Stimulated activated CD8-positive, alpha-beta memory T cell treated with anti-CD3 and anti-CD28 coated beads, Interleukin-2, amount 100 ng/mL, for 1 hour (primary cell): ENCODE measurements at places on chromosomes 7 and 10.
A peak's percentile ranks its signal among the peaks of the same experiment; 100 is the strongest.

DNA sequence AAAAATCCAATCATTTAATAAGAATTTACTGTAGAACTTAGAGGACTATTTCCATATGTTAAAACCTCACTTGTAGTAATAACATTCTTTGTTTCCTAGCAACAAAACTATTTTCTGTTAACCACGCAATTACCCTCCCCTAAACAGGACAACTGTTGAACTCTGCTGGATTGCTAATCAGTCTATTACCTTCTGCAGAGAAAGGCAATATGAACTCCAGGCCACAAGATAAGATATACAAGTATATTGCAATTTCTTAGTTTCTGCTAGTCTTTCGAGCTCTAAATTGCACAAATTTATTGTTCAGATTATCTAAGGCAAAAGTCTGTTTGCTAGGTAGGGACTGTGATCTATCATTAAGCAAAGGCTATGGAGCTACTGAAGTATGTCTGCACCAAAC is 920.1 kb upstream of the LRRN3 start:
- no peak for DNase-seq

GRCh38 chr10:97454330-97455036 is 8.5 kb downstream of the ZDHHC16 start:
- no peak for DNase-seq

DNA sequence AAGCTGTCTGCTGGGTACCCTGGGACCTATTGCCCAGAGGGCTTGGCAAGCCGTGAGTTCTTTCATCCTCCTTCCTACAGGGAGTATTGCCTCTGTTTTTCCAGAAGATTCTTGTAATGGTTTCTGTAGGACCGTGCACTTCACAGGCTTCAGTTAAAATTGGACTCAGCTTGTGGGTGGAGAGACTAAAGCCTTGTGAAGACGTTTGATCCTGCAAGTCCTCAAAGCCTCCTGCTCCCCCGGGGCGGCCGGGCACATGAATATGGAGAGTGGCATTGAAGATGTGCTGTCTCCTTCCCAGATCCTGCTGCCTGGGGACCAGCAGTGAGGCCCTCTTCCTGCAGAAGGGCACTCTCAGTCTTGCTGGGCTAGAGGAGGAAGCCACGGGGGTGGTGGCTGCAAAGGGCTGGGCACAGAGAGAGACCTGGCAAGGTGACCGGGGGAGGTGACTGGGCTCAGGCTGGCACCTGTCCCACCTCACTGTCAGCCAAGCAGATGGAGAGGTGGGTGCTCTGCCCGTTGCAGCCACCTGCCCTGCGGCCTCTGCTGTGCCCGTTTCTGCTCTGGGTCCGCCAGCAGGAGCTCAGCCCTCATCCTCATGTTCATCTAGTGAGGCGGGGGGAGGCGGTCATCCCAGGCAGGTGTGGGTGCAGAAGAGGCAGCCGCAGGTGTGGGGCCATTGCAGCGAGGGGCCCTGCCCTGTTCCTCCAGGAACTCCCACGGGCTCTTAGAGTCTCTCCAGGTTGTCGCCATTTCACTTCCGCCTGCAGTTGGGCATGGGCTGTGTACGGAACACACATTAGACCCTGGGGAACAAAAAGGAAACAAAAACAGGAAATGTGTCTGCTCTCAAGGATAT is 55.7 kb downstream of the TMEM209 start:
- no peak for DNase-seq

DNA sequence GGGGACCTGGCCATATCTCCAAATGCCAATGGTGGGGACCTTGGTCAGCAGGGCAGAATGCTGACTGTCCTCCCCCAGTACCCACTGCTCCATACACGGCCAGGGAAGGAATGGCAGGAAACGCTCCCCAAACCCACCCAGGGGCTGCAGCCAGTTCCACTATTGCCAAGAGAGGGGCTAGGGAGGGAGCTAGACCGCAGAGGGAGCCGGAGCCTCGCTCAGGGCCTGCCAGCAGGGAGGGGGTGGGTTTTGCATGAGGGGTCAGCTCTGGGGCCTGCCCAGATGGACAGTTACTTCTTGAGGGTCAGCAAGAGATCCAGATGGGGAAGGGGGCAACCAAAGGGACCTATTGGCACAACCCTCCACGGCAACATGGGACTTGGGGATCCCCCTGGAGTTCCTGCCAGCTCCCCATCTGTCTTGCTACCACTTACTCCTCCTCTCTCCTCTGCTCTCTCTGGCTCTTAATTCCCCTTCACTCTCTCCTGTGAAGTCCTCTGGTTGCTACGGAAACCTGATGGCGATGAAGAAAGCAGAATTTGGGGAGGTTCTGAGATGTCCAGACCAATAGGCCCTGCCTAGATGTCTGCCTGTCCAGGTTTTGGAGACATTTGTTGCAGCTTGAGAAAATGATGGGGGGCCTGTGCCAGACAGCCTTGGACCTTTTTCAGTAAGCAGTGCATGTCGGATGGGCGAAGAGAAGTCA is 12.6 kb downstream of the FGF8 start:
- DNase-seq: no peak

DNA sequence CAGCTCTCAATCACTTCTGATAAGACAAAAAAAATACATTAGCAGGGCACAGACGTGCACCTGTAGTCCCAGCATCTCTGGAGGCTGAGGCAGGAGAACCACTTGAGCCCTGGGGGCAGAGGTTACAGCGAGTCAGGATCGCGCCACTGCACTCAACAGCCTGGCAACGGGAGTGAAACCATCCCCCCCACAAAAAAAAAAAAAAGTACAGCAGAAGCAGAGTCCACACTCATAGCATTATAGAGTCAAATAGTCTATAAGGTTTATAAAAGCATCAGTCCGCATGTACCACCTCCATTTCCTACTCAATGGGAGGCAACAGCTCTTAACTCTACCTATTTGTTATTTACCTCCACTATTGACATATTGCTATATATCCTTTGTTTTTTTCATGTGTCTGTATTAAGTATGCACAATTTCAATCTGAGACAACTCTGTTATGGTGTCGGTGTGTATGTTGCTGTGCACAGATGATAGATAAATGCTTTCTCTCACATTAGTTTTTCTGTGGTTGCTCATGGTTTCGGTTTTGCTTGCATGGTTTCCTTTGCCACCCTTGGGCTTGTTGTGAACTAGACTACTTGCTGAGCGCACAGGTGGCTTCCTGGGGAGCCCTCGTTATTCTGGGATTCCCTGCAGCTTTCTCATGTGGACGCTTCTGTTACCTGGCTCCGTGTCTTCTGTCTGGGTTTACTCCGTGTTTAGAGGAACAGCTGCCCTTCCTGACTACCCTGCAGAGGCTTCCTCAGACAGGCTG is 40.4 kb downstream of the PROSER2 start:
- DNase-seq: peak; percentile 11

DNA sequence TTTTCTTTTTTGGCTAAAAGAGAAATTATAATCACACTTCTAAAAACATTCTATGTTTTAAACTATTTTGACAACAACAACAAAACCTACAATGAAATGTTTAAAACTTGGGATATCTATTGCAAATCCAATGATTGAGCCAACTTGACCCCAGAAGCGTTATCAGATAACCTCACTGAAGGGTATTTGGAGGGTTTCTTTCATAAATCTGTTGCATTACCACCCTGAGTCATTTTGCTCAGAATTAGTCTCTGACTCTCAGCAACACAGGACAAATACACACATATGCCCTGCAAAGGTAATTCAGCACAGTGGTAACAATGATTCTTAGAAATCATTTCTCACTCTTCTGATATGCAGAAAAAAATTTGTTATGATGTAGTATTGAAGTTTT is 2.3 kb upstream of the COL1A2 start:
- no peak for DNase-seq

DNA sequence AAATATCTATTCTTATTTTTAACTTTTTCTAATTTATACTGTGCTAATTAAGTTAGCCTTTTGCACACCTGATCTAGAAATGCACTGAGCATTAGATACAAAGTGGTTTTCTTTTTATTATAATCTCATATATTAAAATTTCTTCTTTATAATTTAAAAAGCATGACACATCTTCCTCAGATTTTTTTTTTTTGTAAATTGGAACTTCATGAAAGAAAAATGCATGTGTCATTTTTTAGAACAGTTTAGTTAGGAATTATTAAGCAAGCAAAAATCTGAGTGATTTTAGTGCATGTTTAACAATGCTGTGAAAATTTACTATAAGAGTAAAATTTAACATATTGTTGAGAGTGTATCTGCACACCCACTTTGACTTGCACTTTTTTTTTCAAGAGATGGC is 367.9 kb downstream of the TFEC start:
- no peak for DNase-seq

DNA sequence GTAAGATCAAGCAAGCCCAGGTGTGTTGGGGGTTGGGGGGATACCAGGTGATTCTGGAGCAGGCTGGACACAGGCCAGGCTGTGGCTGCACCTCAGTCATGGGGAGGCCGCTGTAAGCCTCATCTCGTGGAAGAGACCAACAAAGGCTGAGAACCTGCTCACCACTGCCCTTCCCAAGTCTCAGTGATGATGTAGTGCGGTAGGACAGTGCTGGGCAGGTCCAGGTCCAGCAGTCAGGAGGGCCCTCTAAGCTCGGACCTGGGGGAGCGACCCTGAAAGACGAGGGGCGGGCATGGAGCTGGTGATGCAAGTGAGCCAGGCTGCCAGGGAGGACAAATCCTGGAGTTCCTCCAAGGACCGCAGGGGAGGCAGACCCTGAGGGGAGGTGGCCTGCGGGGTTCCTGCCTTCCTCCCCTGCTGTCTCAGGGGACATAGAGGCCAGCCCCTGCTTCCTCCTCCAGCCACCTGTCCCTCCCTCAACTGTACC is 3.3 kb upstream of the PWWP2B start:
- no peak for DNase-seq

DNA sequence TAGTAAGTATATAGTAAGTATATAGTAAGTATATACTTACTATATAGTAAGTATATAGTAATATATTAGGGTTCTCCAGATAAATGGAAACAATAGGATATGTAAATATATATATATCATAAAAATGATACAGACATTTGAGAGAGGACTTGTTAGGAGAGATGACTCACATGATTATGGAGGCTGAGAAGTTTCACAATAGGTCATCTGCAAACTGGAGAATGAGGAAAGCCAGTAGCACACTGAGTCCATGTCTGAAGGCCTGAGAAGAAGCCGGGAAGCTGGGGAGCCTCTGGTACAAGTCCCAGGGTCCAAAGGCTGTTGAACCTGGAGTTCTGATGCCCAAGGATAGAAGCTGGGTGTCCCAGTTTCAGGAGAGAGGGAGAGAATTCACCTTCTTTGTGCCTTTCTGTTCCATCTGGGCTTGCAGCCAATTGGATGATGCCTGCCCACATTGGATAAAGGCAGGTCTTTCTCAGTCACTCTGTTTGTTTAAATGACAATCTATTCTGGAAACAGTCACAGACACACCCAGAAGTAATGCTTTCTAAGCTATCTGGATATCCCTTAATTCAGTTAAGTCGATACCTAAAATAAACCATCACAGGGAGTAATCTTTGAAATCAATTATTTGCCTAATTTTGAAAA is 205.5 kb upstream of the CDC14C start:
- DNase-seq: no peak

GRCh38 chr10:17365402-17365801 is 89.0 kb downstream of the ST8SIA6 start:
- no peak for DNase-seq

GRCh38 chr10:28503114-28503513 is 29.8 kb upstream of the WAC start:
- DNase-seq: no peak

DNA sequence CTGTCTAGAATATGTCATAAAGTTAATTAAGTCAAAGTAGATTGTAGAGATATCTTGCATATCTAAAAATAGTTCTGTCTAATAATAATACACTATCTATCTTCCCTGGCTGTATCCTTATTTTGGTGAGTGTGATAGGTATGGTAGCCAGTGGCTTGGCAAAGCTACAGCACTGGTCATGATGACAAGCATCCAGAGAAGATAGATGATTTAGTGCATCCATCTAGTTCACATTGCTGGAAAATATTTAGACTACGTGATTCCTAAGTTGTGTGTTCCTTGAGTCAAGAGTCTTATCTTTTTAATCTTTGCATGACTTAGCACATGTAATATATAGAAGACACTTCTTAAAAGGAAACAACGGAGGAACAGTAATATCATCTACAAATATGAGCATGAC is 711.2 kb upstream of the KCND2 start:
- DNase-seq: no peak

- no peak for DNase-seq
Observed at GRCh38 chr10:106872176-106872575, 292.3 kb downstream of the SORCS1 start.

DNA sequence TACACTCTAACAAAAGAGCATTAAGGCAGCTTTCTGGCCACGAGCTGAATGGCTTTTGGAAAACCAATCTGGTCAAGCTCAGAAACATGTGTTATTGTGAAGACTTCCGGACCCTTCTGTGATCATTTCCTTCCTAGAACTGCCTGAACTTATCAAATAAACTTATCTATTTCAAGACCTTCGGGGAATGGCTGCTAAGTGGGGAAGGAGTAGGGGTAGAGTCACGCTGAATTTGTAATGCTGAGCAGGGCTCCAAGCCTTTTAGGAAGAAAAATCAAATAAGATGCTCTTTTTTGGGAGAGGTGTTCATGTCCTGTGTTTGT is 56.6 kb downstream of the PAPSS2 start:
- no peak for DNase-seq

DNA sequence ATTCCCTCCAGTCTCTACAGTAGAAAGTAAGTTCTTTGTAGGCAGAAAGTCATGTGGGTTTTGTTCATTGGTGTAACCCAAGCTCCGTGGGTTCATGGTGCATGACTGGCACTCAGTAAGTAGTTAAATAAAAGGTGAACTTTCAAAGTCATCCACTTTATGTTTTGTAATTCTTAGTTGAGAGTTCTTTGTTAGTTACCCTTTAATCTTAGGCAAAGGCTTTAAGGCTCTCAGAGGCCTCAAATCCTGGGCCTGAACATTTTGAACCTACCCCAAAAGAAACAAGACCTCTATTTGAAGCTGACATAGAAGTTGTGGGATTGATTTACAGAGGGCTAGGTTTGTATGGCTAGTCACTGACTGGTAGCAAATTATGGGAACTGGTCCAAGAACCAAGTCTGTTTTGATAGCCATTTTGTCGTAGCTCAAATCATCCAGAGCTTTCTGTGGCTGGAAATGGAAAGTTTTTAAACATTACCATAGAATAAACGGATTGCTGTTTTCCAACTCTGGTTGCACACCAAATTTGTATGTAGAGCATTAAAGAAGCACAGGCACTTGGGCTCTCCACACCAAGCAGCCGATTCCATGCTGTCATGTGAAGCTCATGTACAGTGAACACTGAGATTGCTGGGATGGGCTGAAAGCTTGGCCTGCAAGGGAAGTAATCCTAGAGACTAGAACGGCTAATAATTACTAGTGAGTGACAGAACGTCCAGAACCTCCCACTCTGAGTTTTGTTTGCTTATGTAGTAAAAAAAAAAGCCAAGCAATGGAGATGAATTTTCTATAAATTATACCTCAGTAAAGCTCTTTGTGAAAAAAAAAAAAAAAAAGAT is 53.5 kb downstream of the DENND11 start:
- DNase-seq: no peak

- DNase-seq: no peak
Observed at GRCh38 chr7:5693529-5693928, 87.9 kb downstream of the RNF216 start.
